Glutamatergic neuron (in vitro differentiated cells): ENCODE measurements at places on chromosomes 3 and 15. TPM values are rescaled to one million over a fixed set of nuclear protein-coding genes. Genes with fewer than 3 reads are reported as not detected.
A peak's percentile ranks its signal among the peaks of the same experiment; 100 is the strongest.

- no peak for DNase-seq
- H3K4me3 ChIP-seq: no peak overlapping the region
- H3K36me3 ChIP-seq: peaks cover 5% of the 10 kb centered on the region
Measured at GRCh38 chr15:74203914-74204431, 1.4 kb upstream of the STRA6 start.

- no peak overlapping the region for H3K4me3 ChIP-seq
- H3K27ac ChIP-seq: no peak overlapping the region
- H3K36me3 ChIP-seq: no peaks in the 10 kb centered on the region
- H3K27me3 ChIP-seq: no peaks in the 10 kb centered on the region
- peaks cover 18% of the 10 kb centered on the region for H3K4me1 ChIP-seq
- DNase-seq: no peak
Measured at GRCh38 chr3:64082411-64082810, 59.1 kb upstream of the PSMD6 start.

DNA sequence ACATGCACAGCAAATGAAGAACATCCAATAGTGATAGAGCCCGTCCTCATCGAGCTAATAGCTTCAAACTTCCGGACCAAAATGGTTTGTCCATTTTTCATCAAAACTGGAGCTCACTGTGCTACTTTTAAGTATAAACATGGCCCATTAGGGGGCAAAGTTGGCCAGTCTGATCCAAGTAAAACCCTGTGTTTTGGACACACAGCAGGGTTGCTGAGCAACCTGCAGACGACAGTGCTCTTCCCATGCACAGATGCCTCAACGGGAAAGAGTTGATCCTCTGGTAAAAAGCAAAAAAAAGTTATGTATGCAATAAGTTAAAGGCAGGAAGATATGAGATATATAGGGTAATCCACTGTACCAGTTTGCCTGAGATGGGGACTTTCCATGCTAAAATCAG, 244.0 kb upstream of the THBS1 start:
- H3K4me1 ChIP-seq: peaks cover 2% of the 10 kb centered on the region
- H3K27me3 ChIP-seq: no peaks in the 10 kb centered on the region
- H3K4me3 ChIP-seq: no peak overlapping the region
- no peaks in the 10 kb centered on the region for H3K36me3 ChIP-seq
- no peak for DNase-seq
- H3K27ac ChIP-seq: no peak overlapping the region

LRRIQ4 gene
- total RNA-seq: 0.29 TPM

DNA sequence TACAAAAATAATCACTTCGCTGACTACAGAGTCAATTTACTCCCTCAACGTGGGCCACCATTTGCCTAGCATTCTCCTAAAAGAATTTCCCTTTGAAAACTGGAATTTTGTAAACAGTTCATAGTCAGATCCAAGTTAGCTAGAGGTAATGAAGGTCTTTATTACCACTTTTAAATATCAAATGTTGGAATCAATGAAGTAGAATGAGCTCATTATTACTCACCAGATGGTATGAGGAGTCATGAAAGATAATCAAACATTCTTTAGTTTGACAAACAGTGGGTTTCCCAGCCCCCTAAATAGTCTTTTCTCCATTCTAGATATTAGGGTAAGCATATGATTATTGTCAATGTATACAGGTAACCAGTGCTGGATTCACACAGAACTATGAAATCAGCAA, 455.7 kb upstream of the THBS1 start:
- peaks cover 2% of the 10 kb centered on the region for H3K4me1 ChIP-seq
- H3K4me3 ChIP-seq: no peak overlapping the region
- H3K27ac ChIP-seq: no peak overlapping the region
- no peaks in the 10 kb centered on the region for H3K36me3 ChIP-seq
- peaks cover 2% of the 10 kb centered on the region for H3K27me3 ChIP-seq

POPDC2 gene
- 1.4 TPM for total RNA-seq

DNA sequence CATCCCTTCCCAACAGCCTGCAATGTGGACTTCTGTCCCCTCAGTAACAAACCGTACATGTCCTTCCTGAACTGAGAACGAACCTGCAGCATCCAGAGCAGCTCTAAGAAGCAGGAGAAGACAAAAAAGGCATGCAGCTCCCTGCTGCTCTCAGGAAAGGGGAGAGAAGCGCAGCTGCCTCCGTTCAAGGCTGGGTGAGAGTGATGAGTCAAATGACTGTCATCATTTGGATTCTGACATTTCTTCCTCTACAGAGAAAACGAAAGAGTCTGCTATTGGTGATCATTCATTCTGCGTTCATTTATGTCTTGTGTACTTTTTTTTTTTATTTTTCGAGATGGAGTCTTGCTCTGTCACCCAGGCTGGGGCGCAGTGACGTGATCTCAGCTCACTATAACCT, 677.8 kb downstream of the FHIT start:
- no peak for DNase-seq
- no peak overlapping the region for H3K27ac ChIP-seq
- H3K27me3 ChIP-seq: no peaks in the 10 kb centered on the region
- H3K4me1 ChIP-seq: no peaks in the 10 kb centered on the region
- H3K4me3 ChIP-seq: no peak overlapping the region

RBM6 gene
- 169 TPM for total RNA-seq

- peak within 1 kb of the TSS; percentile 98 for H3K4me3 ChIP-seq
- peaks cover 14% of the 10 kb centered on the region for H3K27me3 ChIP-seq
- H3K4me1 ChIP-seq: peaks cover 3% of the 10 kb centered on the region
Measured at GRCh38 chr3:87792534-87793336, 266.1 kb downstream of the CGGBP1 start.

- H3K4me3 ChIP-seq: no peak overlapping the region
- H3K27me3 ChIP-seq: peaks cover 4% of the 10 kb centered on the region
- no peak overlapping the region for H3K27ac ChIP-seq
- peaks cover 16% of the 10 kb centered on the region for H3K36me3 ChIP-seq
Measured at GRCh38 chr3:9713142-9713541, 9.5 kb downstream of the CPNE9 start.

DNA sequence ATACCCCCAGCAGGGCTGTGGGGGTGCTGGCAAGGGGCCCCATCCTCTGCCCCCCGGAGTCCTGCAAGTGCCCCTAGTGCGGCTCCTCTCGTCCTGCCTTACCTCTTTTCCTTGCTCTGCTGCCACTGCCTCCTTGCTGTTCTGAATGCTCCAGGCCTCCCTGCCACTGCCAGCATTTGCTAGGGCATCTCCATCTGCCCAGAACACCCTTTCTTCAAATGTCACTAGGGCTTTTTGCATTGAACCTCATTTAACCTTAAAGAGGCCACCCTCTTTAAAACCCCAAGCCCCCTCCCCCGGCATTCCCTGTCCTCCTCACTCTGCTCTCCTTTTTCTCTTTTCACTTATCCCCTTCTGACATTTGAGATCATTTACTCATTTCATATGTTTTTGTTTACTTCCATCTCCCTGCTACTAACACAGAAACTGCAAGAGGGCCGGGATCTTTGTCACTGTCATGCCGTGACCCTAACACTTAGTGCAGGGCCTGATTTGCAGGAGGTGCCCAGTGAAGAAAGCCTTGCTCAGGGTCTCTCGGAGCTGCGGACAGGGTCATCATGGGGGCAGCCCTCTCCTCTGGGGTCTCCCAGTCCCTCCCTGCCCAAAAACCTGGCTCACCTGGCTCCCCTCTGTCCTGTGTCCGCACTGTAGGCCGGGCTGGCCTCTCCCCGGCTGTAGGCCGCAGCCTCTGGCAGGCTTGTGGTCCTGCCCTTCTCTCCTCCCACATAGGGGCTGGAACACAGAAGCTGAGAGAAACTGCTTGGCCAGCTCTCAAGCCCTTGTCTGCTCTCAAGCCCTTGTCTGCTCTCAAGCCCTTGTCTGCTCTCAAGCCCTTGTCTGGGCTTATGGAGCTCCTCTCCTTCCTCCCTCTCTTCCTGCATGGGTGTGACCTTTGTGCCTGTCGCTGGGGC, at the start of gene ACOX2:
ACOX2 (minus strand) TSS at position 690 of the 911 bp plus-strand sequence. CDS start 2,084 bp downstream, outside the sequence.
- DNase-seq: no peak
- H3K4me1 ChIP-seq: no peaks in the 10 kb centered on the region
- no peak within 1 kb of the TSS for H3K27ac ChIP-seq
- peaks cover 4% of the 10 kb centered on the region for H3K27me3 ChIP-seq
- H3K36me3 ChIP-seq: no peaks in the 10 kb centered on the region

DNA sequence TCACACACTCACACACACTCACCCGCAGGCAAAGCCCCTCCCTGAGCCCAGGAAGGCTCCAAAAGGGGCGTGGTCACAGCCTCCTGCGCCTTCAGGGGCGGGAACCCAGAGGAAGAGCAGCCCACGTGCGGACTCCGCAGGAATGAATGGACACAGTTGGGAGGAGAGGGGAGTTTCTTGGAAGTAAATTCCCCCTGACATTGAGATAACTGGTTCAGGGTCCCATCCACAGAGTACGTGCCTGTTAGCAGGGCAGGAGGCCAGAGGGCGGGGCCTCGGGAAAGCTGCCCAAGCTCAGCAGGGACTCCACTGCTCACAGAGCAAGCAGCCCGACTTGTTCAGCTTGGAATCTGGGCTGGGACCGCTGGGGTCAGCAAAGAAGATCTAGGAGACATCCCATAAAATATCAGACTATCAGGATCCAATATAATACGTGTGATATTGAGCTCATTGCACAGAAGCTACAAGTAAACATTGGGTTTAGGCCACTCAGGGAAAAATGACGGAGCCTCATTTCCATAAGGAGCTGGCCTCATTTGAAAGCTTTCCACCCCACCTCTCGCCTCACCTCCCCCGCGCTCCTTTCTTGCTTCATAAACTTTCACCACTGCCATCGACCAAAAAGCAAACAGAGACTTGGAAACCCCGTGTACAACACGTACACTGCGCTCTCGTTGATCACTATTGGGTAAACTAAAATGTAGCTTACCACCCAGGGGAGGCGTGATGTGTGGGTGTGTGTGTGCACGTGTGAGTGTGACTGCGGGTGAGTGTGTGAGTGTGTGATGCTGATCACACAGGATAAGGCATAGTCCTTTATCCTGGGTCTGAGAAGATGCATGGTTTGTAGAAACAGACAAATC, 36.0 kb downstream of the TM2D3 start:
- DNase-seq: peak; percentile 56
- H3K36me3 ChIP-seq: no peaks in the 10 kb centered on the region
- no peak overlapping the region for H3K27ac ChIP-seq
- peak overlapping the region; percentile 66 for H3K4me3 ChIP-seq
- peaks cover 21% of the 10 kb centered on the region for H3K27me3 ChIP-seq

GRAMD2A gene
- total RNA-seq: not detected

GADL1 gene
- total RNA-seq: not detected

SLC24A5 gene
- total RNA-seq: not detected

- no peaks in the 10 kb centered on the region for H3K27me3 ChIP-seq
- no peak overlapping the region for H3K4me3 ChIP-seq
- DNase-seq: no peak
- no peak overlapping the region for H3K27ac ChIP-seq
Measured at GRCh38 chr15:38894243-38894948, 329.8 kb upstream of the RASGRP1 start.

GRCh38 chr15:71215126-71215894, 100.0 kb downstream of the THSD4 start:
- no peaks in the 10 kb centered on the region for H3K36me3 ChIP-seq
- H3K4me3 ChIP-seq: no peak overlapping the region
- H3K27me3 ChIP-seq: peaks cover 2% of the 10 kb centered on the region
- H3K4me1 ChIP-seq: no peaks in the 10 kb centered on the region

DNA sequence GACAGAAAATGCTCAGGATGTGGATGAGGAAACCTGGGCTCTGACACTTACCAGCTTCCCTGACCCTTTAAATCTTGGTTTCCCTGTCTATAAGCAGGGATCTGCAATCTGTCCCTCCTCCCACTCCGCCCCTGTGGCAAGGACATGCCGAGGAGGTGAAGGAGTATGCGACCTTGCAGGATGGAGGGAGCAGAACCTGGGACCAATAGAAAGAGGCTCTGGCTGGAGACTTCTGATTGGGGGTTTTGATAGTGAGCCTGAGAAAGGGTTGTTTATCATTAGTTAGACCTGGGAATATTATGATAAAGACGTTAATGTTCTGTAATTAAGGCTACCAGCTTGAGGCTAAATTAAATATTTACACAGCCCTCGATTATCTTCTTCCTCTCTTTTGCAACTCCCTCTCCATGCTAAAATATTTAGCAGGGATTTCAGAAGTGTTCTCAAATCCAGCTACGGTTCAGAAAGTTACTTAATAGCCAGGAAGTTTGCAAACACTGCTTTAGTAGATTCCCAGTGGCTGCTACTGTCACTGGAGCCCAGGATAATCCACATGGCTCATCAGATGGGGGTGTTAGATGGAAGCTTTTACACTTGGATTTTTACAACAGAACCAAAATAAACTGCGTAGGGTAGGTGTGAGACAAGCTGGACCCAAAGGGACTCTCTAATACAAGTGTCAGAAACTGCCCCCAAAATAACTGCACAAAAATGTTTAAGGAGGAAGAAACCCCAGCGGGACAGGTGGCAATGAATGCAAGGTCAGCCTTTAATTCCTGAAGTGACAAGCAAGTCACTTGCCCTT, 9.2 kb upstream of the PAQR5 start:
- H3K4me1 ChIP-seq: no peaks in the 10 kb centered on the region
- H3K4me3 ChIP-seq: no peak overlapping the region
- no peaks in the 10 kb centered on the region for H3K36me3 ChIP-seq
- no peak for DNase-seq
- H3K27ac ChIP-seq: no peak overlapping the region

- H3K27me3 ChIP-seq: no peaks in the 10 kb centered on the region
- H3K4me3 ChIP-seq: no peak overlapping the region
- no peaks in the 10 kb centered on the region for H3K4me1 ChIP-seq
- H3K27ac ChIP-seq: no peak overlapping the region
- no peak for DNase-seq
Measured at GRCh38 chr3:24123596-24123995, 178.5 kb downstream of the NR1D2 start.

ADAMTS17 gene
- 6.8 TPM for total RNA-seq

- no peak overlapping the region for H3K4me3 ChIP-seq
- DNase-seq: no peak
- H3K27ac ChIP-seq: no peak overlapping the region
- peaks cover 4% of the 10 kb centered on the region for H3K27me3 ChIP-seq
Measured at GRCh38 chr3:192215-192929, 4.2 kb upstream of the CHL1 start.

DNA sequence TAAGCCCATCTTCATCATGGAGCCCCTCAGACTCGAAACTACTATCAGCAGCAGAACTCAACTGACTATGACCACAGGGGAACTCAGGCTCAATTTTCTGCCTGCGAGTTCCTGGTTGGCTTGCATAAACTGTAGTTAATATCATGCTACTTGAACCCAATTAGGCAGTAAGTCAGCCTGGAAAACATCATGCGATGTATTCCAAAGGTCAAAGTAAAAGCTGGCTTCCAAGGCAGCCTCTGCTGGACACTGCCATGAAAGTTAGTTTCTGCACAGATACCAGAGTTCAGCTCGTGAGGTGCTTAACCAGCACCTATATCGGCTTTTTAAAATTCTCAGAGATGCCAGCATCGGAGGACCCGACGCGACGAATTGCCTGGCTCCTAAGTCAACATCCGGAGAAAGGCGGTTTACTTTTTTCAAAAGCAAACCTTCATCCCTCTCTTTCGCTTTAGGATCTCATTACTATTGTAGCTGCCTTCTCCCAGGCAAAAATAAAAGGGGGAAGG, 3.8 kb downstream of the ANP32A start:
- H3K27ac ChIP-seq: peak overlapping the region; percentile 92
- peak overlapping the region; percentile 97 for H3K4me3 ChIP-seq
- no peaks in the 10 kb centered on the region for H3K36me3 ChIP-seq
- peaks cover 6% of the 10 kb centered on the region for H3K27me3 ChIP-seq
- H3K4me1 ChIP-seq: peaks cover 20% of the 10 kb centered on the region

GRCh38 chr3:184652465-184652864, 59.4 kb downstream of the MAGEF1 start:
- H3K36me3 ChIP-seq: peaks cover 12% of the 10 kb centered on the region
- peaks cover 14% of the 10 kb centered on the region for H3K4me1 ChIP-seq
- no peak overlapping the region for H3K27ac ChIP-seq
- peaks cover 8% of the 10 kb centered on the region for H3K27me3 ChIP-seq
